ENCODE measurements at places on chromosomes 12 and 14. TPM values are rescaled to one million over a fixed set of nuclear protein-coding genes. Genes with fewer than 3 reads are reported as not detected.

The KCNMB4 gene
- 1.4 TPM for total RNA-seq

The ACOT6 gene
- not detected for total RNA-seq

The AVPR1A gene
- 3.3 TPM for total RNA-seq

The C12orf42 gene
- total RNA-seq: not detected

The IFNG gene
- not detected for total RNA-seq

The PTPRR gene
- 0.30 TPM for total RNA-seq

The PLEKHG7 gene
- total RNA-seq: not detected

The PRMT5 gene
- total RNA-seq: 48.3 TPM

The MRPL52 gene
- total RNA-seq: 111 TPM

The MARK3 gene
- total RNA-seq: 69.2 TPM

The NTN4 gene
- 78.4 TPM for total RNA-seq

GRCh38 chr14:97057238-97058073, 260.3 kb downstream of the VRK1 start:
- DNase-seq: no peak

- DNase-seq: no peak
Observed at GRCh38 chr12:47964106-47964728, 821 bp downstream of the TMEM106C start.

DNA sequence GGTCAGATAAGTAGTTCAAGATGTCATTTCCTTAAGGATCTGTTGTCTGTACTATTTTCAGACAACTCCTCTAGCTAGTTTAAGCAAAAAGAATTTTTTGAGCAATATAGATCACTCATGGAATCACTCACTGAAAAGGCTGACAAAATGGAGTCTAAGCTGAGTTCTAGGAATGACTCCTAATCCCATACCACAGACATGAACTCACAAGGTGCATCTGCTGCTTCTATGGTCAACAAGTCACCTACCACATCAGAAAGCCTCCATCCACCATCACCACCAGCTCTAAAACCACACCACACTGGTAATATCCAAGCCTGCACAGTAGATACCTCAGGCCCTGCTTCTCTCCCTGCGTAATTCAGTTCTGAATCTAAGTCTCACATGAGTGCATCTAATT, 33.0 kb downstream of the PWP1 start:
- no peak for DNase-seq

GRCh38 chr12:43578782-43579181, 26.8 kb upstream of the ADAMTS20 start:
- no peak for DNase-seq

GRCh38 chr14:92012121-92012748, 27.6 kb downstream of the TRIP11 start:
- no peak for DNase-seq

- no peak for DNase-seq
Observed at GRCh38 chr12:24600996-24601395, 347.9 kb downstream of the BCAT1 start.

DNA sequence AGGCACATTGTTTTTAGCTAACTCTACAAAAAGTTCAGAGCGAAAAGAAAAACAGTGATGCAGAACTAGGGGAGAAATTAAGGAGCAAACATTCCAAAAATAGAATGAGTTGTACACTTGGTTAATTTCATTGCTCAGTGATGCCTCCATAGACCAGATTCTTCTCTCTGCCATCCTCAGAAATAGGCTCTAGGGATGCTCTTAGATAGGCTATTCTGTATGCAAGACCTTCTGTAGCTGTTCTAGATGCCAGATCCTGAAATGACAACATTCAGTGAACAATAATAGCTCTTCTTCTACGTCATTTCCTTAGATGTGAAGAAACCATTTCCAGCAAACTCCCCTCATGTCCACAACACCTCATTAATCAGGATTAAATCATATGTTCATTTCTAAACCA, 466.3 kb downstream of the DIO2 start:
- no peak for DNase-seq

GRCh38 chr14:81062816-81063215, 107.4 kb downstream of the TSHR start:
- no peak for DNase-seq

GRCh38 chr12:1595026-1595561, 713 bp upstream of the FBXL14 start:
- DNase-seq: no peak

GRCh38 chr14:54025661-54026060, 69.0 kb upstream of the BMP4 start:
- DNase-seq: no peak

DNA sequence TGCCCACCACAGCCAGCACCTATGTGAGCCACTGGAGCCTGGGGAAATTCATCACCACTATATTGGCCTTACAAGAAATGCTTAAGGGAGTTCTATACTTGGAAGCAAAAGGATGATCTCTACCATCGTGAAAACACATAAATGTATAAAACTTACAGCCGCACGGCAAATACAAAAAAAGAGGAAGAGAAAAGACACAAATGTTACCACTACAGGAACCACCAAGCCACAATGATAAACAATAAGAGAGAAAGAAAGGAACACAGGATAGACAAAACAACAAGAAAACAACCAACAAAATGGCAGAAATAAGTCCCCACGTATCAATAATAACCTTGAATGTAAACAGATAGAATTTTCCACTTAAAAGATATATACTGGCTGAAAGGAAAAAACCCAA, 267.5 kb downstream of the TMEM121 start:
- DNase-seq: no peak

- no peak for DNase-seq
Observed at GRCh38 chr14:99120526-99121318, 151.3 kb downstream of the BCL11B start.

DNA sequence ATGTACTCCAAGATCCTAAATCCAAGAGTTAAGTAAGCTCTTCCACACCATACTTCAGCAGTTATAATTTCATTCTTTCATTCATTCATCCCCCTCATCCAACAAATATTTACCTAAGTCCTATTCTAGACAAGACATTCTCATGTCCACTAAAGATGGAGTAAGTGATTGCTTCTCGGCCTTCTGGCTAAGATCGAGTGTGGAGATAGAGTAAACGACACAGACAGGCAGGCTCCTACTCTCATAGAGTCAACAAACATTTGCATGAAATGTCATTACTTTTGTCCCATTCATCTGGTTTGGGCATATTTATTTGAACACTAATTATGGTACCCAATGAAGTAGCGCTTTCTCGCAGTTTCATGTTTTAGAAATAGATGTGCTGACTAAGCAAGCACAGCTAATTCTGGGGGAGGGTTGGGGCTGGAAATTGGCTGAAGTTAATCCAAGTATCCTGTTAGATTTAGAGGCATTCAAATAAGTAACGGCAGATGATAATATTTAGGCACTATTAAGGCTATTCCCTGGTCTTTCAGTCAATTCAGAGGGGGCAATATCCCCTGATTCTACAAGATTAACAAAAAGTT, 176.5 kb downstream of the CEP128 start:
- DNase-seq: no peak

DNA sequence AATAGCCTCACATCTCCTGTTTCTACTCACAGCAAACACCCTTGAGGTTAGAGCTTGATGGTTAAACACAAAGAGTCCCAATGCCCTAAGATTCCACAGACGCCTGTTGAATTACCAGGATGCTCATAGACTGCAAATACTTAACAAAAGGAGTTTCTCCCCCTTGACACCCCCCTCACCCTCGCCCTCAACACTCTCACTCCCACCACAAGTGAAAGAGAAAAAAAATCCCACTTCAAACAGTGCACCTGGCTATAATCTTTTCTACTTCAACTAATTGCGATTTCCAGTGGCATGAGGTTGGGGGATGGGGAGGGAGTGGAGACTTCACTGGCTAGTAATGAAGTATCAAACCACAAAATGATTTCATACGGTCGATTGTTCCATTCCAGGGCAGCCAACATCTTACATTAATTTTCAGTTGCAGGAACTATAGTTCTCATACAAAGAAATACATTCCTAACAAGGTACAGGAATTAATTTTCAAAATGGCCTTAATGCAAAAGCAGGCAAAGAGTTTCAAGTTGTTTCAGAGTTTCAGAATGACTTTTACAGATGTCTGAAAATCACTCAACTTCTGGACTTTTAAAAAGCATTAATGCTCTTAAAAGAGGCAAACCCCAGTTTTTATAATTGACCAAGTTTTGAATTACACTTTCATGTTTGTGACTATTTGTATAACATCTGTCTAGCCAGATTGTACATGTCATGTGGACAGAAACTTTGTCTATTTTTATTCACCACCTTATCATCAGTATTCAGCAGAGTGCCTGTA, 390.7 kb downstream of the C12orf75 start:
- DNase-seq: no peak

GRCh38 chr14:106459971-106460730, 933.8 kb downstream of the TMEM121 start:
- peak; percentile 11 for DNase-seq

DNA sequence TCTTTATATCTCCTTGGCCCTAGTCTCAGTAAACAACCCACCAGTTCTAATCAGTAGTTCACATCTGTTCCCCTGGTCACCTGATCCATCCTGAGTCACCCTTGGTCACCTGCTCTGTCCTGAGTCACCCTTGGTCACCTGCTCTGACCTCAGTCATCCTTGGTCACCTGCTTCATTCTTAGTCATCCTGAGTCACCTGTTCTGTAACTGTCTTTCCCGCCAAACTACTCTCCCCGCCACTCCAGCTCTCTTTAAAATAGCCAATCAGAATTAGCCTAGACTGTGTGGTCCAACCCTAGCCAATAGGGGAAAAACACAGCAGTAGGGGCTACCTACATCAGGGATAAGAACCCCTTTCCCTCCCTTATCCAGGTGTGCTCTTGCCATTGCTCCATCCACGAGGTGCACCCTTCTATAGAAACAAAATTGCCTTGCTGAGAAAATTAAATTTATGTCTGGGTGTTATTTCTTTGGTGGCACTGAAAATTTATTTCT, 245.4 kb upstream of the DIO3 start:
- DNase-seq: no peak

DNA sequence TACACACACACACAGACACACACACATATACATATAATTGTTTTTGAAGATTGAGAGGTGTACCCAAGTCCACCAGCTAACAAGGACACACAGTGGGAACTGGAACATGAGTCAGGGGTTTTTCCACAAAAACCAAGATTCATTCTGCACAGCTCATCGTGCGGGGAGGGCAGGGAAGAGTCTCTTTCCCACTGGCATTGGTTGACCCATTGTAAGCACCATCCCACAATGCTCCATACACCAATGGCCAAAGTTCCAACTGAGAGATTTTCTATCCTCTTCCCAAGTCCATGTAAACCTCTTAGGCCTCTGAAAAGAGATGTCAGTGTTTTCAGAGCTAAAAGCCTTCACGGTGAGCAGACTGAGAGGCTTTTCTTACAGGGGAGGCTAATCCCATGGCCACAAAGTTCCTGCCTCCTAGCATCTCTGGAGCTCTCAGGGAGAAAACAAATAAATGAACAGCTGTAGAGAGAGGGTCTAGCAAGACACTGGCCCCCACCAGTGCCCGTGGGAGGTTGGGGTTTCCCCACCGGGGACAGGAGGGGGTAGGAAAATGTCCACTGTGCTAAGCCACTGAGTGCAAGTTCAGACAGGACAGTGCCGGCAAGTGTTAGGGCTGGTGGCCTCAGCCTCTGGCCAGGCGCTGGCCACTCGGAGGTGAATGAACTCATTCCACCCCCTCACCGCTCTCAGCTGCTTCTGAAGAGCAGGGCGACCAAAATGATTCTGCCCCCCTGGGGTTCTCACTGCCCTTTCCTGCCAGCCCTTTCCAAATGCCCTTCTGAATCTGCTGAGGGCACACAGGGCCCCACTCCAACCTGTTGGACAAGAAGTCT, 21.5 kb upstream of the TC2N start:
- no peak for DNase-seq

GRCh38 chr14:55277972-55278740, 6.9 kb downstream of the FBXO34 start:
- DNase-seq: no peak

- DNase-seq: no peak
Observed at GRCh38 chr14:71290960-71291466, 383.8 kb downstream of the PCNX1 start.

GRCh38 chr12:84641940-84642545, 270.6 kb downstream of the SLC6A15 start:
- no peak for DNase-seq

DNA sequence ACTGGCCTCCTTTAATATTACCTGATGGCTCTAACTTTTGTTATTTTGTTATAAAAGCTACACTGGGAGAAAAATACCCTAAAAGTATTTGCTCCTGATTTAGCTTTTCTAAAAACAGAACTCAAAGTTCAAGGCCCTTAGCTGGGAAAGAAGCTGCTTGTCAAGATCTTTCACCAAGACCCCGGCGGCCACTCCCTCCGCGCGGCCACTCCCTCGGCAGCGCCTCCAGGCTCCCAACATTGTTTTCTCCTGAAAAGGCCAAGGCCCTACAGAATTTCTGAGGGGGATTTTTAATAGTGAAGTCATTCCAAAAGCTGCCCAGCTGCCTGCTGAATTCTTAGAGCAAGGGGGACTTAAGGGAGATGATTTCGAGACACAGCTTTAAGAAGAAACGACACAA, 96.4 kb downstream of the NTN4 start:
- peak; percentile 56 for DNase-seq

DNA sequence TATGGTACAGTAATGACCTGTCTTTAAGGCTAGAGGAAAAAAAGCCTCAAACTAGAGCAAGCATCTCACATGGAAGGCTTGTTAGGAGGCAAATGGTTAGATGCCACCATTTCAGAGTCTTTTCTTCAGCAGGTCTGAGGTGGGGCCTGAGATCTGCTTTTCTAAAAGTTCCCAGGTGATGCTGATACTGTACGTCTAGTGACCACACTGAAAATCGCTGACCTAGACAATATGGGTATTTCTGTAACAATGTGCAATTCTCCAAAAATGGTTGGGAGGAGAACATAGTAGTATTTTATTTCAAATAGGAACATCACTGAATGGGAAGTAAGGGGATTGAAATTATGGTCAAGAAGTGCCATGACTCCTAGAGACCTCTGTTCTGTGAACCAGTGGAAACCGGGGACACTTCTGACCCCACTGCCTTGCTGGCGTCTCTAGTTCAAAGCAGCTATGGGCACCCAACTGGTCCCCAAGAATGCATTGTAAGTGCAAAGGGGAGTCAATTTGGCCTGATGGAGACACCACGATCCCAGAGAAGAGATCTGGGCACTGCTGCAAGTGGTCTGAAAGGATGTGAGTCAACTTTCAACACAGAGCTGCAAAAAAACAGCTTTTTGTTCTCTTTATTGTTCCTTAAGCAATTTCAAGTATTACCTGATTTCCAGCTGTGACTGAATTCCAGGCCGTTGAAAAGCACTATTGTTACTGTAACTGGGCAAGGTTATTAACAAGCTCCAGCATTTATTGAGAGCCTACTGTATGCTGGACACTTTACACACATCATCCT, 54.4 kb upstream of the PLEKHG7 start:
- no peak for DNase-seq

DNA sequence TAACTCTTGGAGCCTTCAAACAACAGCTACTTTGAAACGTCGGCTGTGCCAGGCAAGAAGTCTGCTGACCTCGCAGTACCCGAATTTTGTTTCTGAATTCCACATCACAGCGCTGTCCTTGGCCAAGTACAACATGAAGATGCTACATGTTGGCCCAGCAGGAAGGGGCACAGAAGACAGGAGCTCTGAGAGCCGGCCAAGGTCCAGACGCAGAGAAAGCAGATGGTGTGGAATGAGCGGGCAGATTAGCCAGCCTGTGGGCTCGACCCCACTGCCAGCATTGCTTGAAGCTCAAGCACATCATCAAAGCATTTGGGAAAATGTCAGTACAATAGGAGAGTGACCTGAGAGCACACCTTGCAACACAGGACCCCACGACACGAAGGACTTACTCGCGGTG, 64.5 kb downstream of the FZD10 start:
- no peak for DNase-seq

Measured in heart right ventricle (tissue), 16 donors.